Activated T-cell treated with anti-CD3 and anti-CD28 coated beads for 1 hour (primary cell): ENCODE measurements at places on chromosomes 2 and 18.

DNA sequence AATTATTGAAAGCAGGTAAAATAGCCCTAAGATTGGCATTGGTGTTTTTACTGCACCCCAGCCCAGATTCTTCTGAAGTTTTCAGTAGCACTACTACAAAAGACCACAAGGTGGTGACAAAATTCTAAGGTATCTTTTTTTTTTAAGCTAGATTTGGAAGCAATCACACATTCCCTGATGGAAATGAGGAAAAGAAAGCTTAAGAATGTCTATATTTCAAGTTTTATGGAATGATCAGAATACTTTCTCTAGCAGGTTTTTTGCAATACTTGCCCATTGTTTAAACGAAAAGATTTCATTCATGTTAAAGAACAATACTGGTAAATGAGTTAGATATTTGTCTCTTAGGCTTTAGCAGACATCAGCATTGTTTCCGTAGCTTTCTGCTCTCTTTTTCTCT is 32.1 kb upstream of the ZNF638 start:
- DNase-seq = no peak

- no peak for DNase-seq
These were observed 9.5 kb downstream of the KCMF1 start for GRCh38 chr2:84980263-84980983.

- no peak for DNase-seq
These were observed 149.7 kb downstream of the GLI2 start for GRCh38 chr2:120885321-120885720.

GRCh38 chr2:106719222-106719621 is 166.7 kb downstream of the ST6GAL2 start:
- DNase-seq = no peak

DNA sequence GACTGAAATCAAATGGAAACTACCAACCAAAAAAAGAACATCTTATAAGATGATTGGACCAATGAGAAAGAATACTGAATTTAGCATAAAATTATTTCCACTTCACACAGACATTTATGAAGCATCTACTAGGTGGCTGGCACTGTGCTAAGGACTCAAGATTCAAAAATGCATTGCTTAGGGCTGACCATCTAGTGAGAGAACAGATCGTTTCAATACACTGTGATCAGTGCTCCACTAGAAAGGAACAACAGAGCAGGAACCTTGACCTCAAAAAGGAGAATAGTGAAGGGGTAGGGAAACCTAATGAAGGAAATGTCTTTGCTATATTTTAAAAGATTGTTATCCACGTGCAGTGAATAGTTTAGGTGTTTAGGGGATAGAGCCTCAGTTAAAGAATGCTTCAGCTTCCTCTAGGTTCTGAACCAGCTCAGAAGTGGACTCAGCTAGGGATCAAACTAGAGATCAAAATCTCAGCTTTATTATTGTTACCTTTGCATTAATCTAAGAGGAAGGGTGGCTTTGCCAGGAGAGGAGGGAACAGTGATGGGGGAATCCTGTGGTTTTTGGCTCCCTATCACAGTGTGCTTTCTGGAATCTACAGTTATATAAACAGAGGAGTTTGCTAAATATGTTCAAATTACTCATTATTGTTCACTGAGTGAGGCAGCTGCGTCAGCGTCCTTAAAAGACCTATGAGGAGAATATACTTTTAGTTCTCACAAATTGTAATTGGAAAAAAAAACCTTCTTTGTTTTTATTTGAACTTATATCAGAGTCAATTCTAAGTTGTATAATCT is 16.2 kb upstream of the BBS5 start:
- DNase-seq = no peak

DNA sequence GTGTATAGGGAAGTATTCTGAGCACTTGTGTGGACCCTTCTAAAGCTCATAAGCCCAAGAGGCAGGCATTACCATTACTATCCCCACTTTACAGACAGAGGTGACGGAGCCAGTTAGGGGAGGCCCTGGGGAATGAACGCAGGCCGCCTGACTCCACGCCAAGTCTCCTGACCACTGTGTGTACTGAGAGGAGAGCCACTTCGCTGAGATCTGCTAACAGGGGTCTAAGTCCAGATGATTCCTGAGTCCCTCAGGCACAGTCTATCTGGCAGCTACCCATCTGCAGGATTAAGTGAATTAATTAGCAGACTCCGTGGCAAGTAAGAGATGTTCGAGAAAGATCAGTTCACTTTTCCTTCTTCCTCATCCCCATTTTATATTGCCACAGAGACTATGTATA is 13.7 kb downstream of the CYB5A start:
- no peak for DNase-seq

DNA sequence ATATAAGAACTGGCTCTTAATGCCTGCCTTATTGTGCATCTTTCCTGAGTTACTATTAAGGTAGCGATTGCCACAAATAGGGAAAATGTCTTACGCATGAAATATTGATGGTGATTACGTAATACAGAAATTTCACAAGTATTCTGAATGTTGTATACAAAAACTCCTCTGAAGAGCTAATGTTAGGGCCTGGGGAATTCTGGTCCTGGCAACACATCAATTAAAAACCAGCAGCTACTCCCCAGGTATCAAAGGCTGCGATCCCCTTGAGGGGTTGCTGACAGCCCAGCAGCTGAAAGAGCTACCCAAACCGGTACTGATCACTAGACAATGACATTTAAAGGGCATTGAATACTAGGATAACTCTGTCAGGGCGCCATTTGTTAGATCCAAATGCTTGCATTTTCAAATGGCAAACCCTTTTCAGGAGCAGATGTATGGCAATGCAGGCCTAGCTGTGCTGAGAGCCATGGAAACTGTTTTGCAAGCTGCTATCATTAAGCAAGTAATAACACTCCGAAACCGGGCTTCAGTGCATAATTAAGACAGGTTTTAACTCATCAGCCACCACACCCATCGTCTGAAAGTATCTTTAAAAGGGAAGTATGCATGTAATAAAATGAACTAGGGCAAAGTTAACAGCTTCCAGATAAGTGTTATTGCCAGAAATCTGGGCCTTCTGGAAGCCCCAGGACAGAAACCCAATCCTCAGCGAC is 78.4 kb downstream of the CLHC1 start:
- no peak for DNase-seq

GRCh38 chr2:85455552-85456090 is 37.1 kb downstream of the SH2D6 start:
- no peak for DNase-seq

- DNase-seq = no peak
These were observed 151.5 kb downstream of the INO80D start for GRCh38 chr2:205934443-205934842.
